ENCODE measurements at places on chromosomes 2 and 18. TPM values are rescaled to one million over a fixed set of nuclear protein-coding genes. Genes with fewer than 3 reads are reported as not detected.

GRCh38 chr2:75565472-75566462 is 5.0 kb upstream of the EVA1A start:
- no peak for DNase-seq

CFAP221 gene
- total RNA-seq: 1.4 TPM

- no peak for DNase-seq
Measured at GRCh38 chr2:129672521-129672920, 306.9 kb upstream of the RAB6C start.

SPP2 gene
- total RNA-seq: not detected

DNA sequence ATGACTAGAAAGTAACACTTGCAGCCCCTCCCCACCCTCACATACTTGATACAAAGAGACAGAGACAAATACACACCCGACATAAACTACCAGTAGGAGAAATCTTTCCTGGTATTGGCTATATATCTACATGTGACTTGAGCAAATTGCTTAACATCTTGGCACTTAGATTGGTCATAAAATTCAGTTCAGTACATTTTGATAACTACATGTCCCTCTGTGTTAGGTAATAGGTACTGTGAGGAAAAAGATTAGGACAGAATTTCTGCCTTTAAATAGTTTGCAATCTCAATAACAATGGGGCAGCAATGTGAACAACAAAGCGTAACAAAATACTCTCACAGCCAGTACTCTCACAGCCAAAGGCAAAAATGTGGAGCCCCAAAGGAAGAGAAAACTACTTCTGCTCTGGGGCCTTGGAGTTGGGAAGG is 670.0 kb upstream of the ACVR2A start:
- no peak for DNase-seq

APCDD1 gene
- 12.9 TPM for total RNA-seq

DNA sequence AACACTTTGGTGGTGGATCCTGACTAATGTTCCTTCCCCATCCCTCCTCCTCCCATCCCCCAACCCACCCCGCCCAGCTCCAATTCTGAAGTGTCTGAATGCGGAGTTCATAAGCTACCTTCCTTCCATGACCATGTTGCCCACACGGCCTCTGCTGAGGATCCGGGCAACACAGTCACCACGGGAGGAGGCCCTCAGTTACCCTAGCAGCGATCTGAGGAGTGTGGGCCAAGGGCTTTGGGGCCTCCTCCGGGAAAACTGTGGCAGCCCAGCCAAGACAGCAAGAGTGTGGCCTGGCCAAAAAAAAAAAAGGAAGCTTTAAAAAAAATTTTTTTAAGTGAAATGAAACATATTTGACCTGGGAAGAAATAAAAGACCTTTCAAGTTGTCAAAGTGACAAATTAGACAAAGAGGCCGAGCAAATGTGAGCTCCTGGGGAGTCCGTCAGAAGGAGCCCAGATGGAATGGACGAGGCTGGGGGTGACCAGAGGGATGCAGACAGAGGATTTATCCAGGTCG is 169.0 kb upstream of the PKDCC start:
- DNase-seq: peak; percentile 37

GRCh38 chr2:41989501-41990180 is 58.2 kb upstream of the PKDCC start:
- DNase-seq: no peak

DNA sequence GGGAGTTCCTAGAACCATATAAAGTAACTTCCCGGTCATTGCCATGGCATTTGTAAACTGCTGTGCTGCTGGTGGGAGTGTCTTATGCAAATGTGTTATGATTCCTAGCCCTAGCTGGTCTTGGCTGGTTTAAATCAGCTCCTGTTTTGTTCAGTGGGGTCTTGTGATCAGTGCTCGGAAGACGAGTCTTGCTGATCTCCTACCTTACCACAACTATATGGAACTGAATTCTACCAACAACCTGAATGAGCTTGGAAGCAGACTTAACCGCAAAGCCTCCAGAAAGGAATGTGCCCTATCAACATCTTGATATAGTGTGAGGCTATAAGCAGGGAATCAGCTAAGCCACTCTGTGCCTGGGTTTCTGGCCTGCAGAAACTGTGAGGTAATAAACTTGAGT is 33.5 kb downstream of the POLE4 start:
- DNase-seq: no peak

CRYBA2 gene
- total RNA-seq: not detected

- no peak for DNase-seq
Measured at GRCh38 chr2:200455958-200456421, 53.9 kb downstream of the KCTD18 start.

ENOSF1 gene
- total RNA-seq: 16.6 TPM

DNA sequence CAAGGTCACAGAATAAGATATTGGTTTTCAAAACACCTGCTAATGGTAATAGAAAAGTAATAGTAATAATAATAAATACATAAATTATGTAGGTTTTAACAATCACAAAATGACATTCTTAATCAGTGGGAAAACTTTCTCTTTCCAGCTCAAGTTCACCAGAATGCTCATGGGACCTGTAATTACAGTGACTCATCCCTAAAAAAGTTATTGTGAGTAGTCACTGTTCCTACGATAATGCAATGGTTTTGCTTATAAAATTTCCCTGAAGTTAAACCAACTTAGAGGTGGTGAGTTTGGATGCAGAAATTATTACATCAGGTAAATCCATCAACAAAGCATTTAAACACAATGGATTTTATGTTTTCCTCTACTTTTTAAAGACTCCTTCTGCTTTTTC is 502.3 kb downstream of the PID1 start:
- DNase-seq: no peak

DNA sequence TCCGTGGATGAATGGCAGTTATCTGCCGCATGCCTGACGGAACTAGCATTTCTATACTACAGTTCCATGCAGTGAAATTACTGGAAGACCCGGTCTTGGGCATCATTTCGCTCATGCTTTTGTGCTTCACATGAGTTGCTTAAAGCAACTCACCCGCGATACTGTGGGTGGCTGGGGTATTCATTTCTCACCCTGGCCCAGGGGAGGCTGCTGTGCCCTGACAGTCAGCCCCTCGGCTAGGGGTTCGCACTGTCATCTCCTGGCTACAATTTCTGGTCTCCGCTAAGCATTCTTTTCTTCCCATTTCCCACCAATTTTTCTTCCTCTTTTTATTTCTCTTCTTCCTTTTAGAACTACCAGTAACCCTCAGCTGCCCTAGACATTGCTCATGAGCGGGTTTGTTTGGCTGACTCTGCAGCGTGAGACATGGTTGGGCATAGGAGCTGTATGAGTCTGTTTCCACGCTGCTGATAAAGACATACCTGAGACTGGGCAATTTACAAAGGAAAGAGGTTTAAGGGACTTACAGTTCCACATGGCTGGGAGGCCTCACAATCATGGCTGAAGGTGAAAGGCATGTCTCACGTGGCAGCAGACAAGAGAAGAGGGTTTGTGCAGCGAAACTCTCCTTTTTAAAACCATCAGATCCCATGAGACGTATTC is 16.5 kb upstream of the CNDP2 start:
- DNase-seq: no peak

- no peak for DNase-seq
Measured at GRCh38 chr2:240430595-240430994, 4.9 kb upstream of the GPC1 start.

DNA sequence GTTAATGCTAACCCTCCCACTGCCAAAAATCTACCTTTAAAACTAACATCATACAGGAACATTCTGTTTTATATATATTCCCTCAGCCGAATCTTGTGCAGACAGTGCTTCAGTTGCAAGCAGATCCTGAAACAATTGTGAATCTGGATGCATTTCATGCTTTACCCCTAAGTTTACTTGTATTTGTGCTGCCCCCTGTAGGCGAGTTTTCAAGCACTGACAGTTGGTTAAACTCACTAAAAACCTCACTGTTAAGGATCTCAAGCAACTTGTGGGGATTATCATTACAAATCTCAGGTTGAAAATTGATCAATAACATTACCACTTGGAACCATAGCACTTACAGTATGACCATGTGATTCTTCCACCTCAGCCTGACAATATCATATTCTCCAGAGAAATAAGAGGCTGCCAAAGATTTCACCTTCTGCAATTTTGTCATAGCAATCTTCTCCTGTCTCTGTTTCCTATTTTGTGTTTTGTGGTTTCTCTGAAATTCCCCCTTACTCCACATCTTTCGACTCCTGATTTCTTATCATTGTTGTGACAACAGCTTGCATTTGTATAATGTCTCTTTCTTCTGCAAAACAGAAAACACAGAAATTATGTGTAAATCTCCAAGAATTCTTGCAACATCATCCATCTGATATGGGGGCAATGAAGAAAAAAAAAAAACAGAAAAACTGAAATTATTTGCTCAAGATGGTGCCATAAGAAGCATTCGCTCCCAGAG is 354.6 kb upstream of the SETBP1 start:
- no peak for DNase-seq

- DNase-seq: no peak
Measured at GRCh38 chr2:112915300-112916144, 4.6 kb downstream of the IL37 start.

GRCh38 chr2:14297340-14297739 is 335.2 kb upstream of the LRATD1 start:
- no peak for DNase-seq

C2orf66 gene
- not detected for total RNA-seq

DNA sequence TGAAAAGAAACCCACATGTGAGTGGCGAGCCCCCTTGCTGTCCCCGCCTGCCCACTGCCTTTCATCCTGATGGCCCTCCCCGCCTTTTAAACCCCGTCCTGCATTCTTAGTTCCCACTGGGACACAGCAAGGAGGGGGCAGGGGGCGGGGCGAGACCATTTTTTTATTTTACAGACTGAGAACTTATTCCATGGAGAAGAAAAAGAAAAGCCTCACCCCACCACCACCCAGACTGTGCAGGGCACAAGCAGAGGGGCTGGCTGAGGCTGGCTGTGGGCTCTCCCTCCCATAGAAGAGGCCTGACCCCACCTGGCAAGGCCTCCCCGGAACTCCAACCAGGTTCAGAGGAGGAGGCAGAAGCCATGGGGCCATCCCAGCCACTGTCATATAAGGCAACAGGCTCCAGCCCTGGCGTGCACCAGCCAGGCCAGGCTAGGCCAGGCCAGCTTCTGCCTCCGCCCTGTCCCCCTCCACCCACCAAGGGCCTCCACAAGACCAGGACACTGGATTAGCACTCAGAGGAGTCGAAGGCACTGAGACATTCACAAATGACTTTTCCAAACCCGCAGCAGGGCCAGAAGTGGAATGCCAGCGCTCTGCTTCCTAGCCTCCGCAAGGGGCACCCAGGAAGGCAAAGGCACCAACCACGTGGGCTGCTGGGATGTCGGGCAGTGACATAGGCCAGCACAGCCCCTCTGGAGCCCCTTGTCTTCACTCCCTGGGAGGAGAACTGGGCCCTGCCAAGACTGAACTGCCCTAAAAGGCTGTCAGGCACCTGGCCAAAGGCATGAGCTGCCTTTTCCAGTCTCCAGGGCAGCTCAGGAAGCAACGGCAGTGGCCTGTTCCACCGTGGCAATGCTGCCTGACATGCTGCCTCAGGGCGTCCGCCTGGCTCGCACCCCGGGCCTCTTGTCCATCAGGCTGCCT is 37.5 kb upstream of the SEMA4C start:
- DNase-seq: peak; percentile 90

BCL11A gene
- 23.2 TPM for total RNA-seq

GRCh38 chr2:240896871-240897692 is 1.1 kb upstream of the MAB21L4 start:
- peak; percentile 11 for DNase-seq

GRCh38 chr2:14944562-14945346 is 312.2 kb downstream of the LRATD1 start:
- DNase-seq: no peak
